ENCODE measurements at places on chromosomes 7 and 10. TPM values are rescaled to one million over a fixed set of nuclear protein-coding genes. Genes with fewer than 3 reads are reported as not detected.
A peak's percentile ranks its signal among the peaks of the same experiment; 100 is the strongest.

DNA sequence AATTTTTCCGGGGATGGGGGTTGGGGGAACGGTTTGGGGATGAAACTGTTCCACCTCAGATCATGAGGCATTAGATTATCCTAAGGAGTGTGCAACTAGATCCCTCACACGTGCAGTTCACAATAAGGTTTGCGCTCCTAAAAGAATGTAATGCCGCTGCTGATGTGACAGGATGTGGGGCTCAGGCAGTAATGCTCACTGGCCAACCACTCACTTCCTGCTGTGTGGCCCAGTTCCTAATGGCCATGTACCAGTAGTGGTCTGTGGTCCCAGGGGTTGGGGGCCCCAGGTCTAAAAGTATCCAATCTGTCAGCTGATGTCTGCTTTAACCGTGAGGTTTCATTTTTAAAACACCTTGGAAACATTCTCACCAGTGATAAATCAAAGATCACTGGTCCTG is 2.2 kb downstream of the STN1 start:
- DNase-seq = no peak

GRCh38 chr10:120760253-120760652 is 90.9 kb upstream of the WDR11 start:
- DNase-seq = no peak

GRCh38 chr10:121654021-121654545 is 55.8 kb upstream of the FGFR2 start:
- DNase-seq = no peak

DNA sequence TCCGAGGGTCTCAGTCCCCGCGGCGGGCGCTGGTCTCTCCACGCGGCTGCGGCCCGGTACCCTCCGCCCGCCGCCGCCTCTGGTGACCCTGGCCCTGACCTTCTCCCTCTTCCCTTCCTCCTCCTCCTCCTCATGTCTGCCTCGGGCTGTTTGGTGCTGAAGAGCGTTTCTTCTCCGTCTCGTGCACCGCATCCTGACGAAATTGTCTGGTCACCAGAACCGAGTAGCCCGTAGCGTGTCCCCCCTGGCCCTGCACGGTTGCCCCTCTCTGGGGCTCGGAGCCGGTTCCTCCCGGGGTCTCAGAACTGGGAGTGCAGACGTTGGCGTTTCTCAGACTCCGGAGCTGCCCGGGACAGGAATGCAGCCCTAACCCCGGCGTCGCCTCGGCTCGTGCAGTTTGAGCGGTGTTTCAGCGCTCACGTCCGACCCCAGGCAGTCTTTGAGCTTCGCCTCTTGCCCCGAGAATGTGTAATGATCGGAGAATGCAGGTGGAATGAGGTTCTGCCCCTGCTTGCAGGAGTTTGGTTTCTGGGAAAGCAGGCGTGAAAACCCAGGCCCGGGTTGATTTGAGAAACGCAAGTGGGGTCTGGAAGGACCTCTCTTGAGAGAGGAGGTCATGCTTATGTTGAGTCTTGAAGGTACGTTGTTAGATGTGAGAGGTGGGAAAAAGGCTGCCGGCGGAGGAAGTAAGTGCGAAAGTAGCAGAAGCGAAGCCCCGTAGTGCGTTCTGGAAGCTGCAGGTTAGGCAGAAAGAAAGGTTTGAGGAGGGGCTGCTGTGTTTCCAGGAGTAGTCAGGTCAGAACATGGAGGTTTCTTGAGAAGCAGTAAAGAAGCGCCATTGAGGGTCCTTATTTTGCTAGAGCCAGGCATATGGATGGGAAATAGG is 743 bp downstream of the RBM17 start:
- peak; percentile 42 for DNase-seq

DNA sequence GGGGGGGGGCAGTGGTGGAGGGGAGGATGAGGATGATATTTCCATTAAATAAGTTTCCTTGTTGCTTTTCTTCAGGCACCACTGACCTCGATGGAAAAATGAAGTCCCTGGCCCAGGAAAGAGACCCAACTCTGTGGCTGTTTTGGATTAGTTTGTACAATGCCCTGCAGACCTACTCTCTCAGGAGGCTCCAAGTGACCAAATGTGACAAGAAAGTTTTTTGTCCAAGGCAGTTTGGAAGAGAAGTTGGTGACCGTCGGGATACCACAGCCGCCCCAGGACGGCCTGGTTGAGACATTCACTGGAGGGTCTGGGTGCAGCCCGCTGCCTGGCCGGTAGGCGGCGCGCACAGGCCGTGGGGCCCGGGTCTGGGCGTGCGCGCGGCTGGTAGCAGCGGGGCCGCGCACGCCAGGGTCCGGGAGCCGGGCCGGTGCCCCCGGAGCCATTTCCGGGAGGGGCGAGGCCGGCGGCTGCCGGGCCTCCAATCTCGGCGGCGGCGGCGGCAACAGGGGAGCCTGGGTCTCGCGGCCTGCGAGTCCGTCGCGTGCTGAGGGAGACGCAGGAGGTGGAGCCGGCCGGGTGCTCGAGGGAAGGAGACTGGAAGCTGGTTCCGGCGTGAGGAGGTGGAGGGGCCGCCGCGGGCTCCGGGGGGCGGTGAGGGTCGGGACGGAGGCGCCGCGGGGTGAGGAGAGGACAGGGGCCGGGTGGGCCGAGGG is at the start of gene SGPL1:
Gene SGPL1 (plus strand): TSS at position 445 of the 716 bp plus-strand sequence. CDS start 906 bp downstream, outside the sequence.
- DNase-seq = peak; percentile 86

GRCh38 chr7:104327938-104328295 is 486 bp upstream of the LHFPL3 start:
- no peak for DNase-seq

- no peak for DNase-seq
Measured at GRCh38 chr10:130226012-130226411, 89.8 kb downstream of the GLRX3 start.

DNA sequence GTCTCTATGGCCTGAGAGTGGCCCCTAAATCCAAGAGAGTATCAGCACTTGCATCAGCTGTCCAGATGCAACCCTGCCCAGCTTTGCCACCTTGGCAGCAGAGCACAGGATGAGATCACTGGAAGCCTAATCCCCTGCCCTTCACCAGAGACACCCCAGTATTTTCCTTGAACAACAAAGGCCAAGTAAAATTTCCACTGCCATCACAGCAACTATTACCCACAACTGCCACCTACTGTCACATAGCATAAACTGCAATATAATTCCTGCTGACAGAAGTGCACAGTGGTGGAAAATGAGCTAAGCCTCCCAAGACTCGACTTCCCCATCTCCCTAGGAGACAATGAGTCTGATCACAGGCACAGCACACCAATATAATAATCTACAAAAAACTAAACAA is 462.8 kb upstream of the ZWINT start:
- DNase-seq = no peak

GRCh38 chr10:6220418-6221191 is 17.9 kb downstream of the PFKFB3 start:
- DNase-seq = no peak

Gene SYT15
- 12.1 TPM for polyA plus RNA-seq

Gene GPR15LG
- polyA plus RNA-seq = 0.97 TPM
